ENCODE measurements at places on chromosomes 3 and 15.

DNA sequence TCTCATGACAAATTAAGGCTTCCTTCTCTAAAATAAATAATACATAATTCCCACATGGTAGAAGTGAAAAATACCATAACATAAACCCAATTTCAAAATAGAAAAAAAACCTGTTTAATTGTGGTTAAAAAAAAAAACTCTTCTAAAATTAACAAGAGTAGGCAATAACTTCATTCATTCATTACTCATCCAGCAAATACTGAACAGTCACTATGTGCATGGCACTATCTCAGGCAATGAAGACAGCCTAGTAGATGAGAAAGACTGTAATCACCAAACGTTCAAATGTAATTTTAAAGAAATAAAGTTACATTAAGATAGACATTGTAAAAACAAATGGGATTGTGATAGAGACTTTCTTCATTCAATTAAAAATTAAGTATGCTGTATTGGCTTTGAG, 43.4 kb downstream of the TFDP2 start:
- DNase-seq, result no peak

DNA sequence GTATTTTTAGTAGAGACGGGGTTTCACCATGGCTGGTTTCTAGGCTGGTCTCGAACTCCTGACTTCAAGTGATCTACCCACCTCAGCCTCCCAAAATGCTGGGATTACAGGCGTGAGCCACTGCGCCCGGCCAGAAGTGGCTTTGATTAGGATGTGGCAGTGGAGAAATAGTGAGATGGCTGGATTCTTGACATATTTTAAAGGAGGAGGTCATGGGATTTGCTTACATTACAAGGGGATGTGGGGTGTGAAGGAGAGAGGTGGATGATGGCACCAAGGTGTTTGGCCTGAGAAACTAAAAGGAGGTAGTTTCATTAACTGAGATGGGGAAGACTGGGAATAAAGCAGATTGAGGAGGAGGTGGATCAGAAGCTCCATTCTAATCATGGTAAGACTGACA, 15.0 kb upstream of the LTF start:
- DNase-seq, result no peak

- no peak for DNase-seq
Observed at GRCh38 chr3:42489116-42489936, 13.1 kb upstream of the VIPR1 start.

DNA sequence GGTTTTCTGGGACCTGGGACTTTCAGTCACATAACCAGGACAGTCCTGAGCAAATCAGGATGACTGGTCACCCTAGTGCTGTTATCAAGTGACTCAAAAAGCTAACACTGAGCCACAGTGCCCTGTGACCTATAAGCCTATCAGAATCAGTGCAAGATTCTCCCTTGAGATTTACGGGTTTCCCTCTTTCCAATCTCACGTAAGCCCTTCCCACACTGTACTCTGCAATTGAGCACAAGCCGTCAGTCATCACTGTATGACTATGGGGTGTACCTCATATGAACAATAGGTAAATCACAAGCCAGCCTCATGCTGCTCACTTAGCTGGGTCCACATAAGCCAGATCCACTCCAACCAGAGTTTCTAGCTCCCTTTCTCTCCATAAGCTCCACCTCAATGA, 21.0 kb upstream of the CLDN18 start:
- no peak for DNase-seq

DNA sequence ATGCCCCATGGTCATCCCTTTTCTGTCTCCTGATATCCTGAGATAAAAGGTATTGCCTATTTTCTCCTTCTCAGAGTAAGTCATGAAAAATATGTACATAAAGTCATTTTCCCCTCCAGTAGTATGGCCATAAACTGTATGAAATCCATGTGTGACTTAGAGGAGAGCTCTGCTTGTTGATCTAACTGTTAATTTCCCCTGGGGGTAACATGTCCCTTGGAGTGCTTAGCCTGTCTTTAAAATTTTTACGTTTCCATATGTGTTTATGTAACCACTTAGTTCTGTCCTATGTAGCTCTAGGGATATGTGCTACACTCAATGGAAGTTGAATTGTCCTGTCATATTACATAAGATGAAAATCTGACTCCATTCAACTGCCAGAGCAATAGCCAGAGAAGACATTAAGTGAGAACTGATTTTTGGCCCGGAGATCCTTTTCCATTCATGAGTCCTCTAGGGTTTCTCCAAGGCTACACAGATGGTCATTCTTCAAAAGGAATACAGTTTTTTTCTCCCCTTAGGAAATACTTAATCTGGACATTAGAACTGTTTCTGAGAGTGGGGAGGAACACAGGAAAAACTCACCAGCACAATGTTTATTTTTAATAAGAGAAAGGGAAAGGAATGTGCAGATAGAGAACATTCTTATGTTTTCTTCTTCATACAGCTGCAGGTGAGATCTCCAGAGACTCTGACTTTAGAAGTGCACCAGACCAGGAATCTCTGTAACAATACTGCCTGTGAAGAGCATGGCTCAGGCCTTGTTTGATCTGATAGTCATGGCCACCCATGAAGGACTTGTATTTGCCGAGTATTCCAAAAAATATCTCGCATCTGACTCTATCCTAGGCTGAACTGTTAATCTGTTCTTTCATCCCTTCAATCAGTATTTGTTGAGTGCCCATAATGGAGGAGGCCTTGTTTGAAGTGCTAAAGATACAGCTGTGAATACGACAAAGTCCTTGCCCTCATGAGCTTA, 29.8 kb upstream of the CLRN1 start:
- DNase-seq, result no peak

DNA sequence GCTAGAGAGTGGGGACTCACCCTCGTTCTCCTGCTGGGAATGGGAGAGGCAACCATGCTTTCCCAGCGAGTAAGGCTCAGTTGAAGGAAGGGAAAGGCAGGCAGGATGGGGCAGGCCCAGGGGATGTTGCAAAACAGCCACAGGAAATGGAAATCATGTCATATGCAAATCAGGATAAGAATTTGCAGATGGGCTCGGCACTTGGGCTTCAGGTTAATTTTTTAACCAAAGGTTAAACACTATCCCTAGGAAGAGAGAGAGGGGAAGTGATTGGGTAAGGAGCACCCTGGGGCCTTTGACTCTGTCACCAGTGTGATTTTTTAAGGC, 14.6 kb upstream of the PLA2G4E start:
- DNase-seq, result no peak

GRCh38 chr15:41603941-41604911, 45.2 kb downstream of the TYRO3 start:
- DNase-seq, result peak; percentile 41

GRCh38 chr3:33915796-33916546, 117.5 kb downstream of the PDCD6IP start:
- DNase-seq, result no peak

DNA sequence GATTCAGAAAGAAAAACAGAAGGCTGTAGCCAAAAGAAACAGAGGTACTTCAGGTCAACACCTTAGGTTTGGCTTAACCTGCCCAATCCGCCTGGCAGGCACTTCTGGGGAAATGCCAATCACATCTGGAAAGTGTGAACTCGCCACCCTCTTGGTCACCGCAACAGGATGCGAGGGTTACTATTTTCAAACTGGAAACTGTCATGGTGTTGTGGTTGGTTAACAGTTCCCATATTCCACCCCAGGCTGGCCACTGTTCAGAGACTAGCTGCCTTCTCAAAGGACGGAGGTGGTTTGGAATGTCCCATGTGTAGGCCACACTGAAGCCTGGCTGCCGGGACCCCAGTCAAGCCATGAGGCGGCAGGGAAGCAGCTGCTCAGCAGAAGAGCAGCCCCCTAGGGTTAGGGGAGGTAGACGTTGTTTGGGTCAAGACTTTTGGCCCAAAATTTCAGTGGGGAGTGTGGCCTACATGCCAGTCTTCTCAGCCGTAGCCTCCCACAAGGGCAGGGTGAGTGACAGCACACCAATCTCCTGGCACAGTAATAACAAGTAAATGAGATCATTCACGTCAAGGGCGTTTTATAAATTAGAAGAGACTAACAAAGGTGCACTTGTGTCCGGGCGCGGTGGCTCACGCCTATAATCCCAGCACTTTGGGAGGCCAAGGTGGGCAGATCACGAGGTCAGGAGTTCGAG, 54.6 kb downstream of the UMPS start:
- no peak for DNase-seq

DNA sequence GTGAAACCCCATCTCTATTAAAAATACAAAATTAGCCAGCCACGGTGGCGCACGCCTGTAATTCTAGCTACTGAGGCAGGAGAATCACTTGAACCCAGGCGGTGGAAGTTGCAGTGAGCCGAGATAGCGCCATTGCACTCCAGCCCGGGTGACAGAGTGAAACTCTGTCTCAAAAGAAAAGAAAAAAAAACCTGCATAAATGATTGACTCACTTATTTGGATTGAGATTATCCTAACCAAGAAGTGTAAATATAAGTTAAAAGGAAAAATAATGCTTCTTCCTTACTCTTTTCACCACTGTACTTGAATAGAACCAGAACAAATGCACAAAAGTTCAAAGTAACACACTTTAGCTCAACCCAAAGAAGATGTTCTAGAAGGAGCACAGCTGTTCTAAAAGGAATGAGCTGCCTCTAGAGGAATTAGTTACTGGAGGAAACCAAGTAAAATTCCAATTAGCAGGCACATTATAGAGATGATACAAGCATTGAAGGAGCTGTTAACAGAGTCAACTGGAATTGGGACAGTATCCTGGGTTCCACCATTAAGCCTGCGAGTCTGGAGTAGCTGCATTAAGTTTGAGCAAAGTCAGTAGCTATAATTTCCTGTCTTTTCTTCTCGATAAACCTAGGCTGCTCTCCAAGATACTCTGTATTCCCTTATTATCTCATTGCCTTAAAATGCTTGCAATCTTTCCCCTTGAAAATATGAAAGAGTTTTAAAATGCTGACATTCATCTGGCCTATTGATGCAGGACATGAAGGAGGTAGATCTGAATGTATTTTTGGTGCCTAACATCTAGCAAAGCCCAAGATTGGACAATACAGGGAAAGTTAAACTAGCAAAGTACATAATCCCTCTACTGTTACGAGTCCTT, 9.5 kb downstream of the MTHFS start:
- DNase-seq, result no peak

GRCh38 chr15:40241269-40242212, 2.7 kb downstream of the PAK6 start:
- no peak for DNase-seq

DNA sequence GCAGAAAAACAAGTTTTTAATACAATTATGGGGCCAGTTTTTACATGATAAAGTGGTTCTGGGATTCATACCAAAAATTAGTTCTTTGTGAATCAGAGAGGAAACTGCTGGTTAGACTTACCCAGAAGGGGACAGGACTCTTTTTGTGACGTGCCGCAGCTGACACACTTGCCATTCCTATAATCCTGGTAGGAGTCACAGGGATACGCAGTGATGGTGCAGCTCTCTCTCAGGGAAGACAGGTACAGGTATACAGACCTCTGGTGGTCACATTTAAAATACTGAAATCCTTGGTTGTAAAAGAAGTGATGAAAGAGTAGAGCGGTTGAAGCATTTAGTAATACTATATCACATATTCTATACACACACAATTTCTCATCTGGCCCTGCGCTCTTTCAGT, 20.2 kb upstream of the TMEM41A start:
- no peak for DNase-seq

GRCh38 chr3:105837143-105837740, 31.6 kb downstream of the CBLB start:
- DNase-seq, result no peak
